ENCODE measurements at places on chromosomes 4 and X.

GRCh38 chr4:81516241-81516640, 44.5 kb upstream of the RASGEF1B start:
- no peak for DNase-seq

DNA sequence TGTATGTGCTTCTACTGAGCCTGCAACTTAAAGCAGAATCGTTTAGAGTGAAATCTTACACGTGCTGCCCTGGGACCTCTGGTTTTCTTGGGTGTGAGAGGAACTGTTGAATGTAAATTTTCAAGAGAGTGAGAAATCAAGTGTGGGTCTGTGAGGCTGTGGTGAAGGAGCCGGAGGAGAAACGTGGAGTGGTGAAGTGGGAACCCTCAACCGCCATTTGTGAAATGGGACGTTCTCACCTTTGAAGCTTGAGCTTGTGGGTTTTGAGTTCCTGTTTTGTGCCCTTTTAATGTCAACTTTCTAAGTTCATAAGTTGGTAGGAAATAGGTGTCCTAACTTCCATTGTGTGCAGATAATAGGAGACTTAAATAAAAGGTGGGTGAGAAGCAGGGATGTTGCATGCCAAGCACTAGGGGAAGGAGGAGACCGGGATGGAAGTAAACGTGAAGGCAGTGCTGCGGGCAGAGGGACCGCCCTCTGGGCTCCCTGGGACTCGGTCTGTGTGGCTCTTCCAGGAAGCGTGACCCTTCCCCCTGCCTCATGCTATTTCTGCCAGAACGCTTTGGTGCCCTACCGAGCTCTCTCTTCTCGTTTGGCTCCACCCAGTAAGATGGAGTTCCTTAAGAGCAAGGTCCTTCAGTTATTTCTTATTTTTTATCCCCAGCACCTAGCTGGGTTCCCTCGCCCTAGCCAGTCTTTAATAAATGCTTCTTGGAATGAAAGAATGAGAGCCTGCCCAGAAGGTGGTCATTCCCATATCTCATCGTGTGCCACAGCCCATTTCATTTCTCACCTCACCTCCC, 56.0 kb downstream of the TMEM131L start:
- no peak for DNase-seq

DNA sequence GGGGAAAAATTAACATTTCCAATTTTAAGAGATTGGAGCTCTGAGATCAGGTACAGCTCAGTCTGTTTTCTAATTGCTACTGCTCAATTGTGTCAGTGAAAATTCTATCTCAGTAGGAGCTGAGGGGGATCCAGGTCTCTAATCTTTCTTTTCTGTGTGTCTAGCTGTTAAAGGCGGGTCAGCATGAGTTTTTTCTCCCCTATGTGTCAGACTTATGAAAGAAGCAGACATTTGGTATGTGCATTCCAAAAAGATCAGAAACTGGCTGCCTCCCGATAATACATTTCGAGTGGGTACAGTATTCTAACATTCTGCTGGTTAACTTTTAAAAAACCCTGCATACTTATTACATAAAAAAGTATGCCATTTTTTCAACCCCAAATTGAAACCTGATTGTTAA, 72.4 kb downstream of the PCDH7 start:
- DNase-seq, result no peak

- DNase-seq, result no peak
Observed at GRCh38 chr4:167222099-167222498, 12.2 kb downstream of the SPOCK3 start.

- DNase-seq, result no peak
Observed at GRCh38 chrX:46758163-46758955, 559 bp downstream of the SLC9A7 start.

GRCh38 chr4:78207951-78208350, 150.8 kb downstream of the FRAS1 start:
- DNase-seq, result no peak

GRCh38 chr4:156609421-156609820, 362.2 kb downstream of the PDGFC start:
- DNase-seq, result no peak

- DNase-seq, result no peak
Observed at GRCh38 chr4:38656111-38656510, 7.9 kb upstream of the KLF3 start.

- no peak for DNase-seq
Observed at GRCh38 chrX:71095981-71096759, 519 bp downstream of the FOXO4 start.

GRCh38 chr4:139779691-139780090, 114.1 kb downstream of the MGST2 start:
- DNase-seq, result no peak

Measured in omental fat pad (tissue), 4 donors.